DND-41 (cell line): ENCODE measurements at places on chromosomes 11 and 22.

- no peak overlapping the region for H3K4me3 ChIP-seq
- H3K4me1 ChIP-seq, result no peaks in the 10 kb centered on the region
Measured at GRCh38 chr11:20670932-20671403, 1.6 kb downstream of the NELL1 start.

DNA sequence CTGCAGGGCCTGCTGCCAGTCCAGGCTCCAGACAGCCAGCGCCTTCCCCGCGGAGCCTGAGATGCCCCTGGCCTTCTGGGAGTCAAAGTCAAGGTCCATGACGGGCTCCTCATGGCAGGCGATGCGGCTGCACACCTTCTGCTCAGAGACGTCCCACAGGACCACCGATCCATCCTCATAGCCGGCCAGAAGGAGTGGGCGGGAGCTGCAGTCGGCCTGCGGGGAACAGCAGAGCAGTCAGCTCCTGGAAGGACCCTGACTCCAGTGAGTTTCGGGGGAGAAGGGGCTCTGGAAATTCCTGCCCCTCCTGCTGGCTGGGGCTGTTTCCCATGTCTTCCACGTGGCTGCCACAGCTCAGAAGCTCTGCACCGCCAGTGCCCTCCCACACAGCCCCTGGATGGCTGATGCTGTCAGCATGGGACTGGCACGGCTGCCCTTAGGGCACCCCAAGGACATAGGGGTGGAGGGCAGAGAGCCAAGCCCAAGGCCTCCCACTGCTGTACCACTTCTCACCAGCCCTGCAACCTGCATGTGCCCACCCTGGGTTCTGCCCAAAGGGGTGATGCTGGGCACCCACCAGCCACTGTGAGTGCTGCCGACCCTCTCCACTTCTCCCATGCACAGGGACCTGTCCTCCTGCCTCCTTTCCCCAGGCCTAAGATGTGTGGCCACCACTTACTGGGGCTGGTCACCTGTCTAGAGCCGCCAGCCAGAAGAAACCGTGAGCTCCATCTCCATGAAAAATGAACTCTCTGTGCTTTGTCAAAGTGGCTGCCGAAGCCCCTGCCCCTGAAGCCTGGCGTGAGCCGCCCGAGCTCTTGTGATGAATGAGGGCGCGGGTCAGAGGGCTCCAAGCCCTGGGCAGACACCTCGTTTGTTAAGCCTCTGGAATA is 41.7 kb downstream of the TBX1 start:
- no peak overlapping the region for H3K4me3 ChIP-seq
- no peak overlapping the region for H3K27ac ChIP-seq
- peaks cover 74% of the 10 kb centered on the region for H3K36me3 ChIP-seq
- H3K4me1 ChIP-seq, result no peaks in the 10 kb centered on the region
- no peak for DNase-seq

GRCh38 chr11:789943-790342 is at the start of gene CEND1:
Gene CEND1, minus strand, starts transcription at chr11:790090. Its CDS starts 1,514 bp downstream, at chr11:788576.
- peaks cover 29% of the 10 kb centered on the region for H3K36me3 ChIP-seq
- no peaks in the 10 kb centered on the region for H3K27me3 ChIP-seq
- no peak within 1 kb of the TSS for H3K27ac ChIP-seq
- no peak for DNase-seq
- no peak within 1 kb of the TSS for H3K4me3 ChIP-seq
- peaks cover 3% of the 10 kb centered on the region for H3K4me1 ChIP-seq

DNA sequence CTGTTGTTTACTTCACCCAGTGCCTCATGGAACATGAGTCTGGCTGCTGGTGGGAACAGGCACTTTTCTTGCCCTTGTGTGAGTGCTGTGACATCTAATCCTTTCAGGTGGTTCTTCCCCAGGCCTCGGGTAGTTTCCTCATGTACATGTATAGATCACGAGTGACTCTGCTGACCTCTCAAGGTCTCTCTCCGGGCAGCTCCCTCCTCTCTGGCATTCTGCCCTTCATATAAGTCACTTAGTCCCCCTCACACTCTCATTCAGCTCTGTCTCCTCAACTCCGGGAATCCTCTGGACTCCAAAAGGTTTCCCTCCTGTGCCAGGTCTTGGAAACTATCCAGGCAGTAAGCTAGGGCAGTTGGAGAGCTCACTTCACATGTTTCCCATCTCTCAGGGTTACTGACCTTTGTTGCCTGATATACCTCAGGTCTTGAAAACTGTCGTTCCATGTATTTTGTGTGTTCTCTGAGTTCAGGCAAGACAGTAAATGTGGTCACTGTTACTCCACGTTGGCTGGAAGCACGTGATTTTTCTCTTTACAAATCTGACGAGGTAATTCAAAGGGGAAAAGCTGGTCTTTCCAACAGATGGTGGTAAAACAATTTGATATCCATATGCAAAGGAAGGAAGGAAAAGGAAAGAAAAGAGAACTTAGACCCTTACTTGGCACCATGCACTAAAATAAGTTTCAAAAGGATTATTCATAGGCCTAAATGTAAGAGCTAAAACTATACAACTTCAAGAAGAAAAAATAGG is 40.5 kb upstream of the PITPNB start:
- no peak overlapping the region for H3K4me3 ChIP-seq
- H3K4me1 ChIP-seq, result no peaks in the 10 kb centered on the region
- H3K27ac ChIP-seq, result no peak overlapping the region
- no peaks in the 10 kb centered on the region for H3K36me3 ChIP-seq
- no peaks in the 10 kb centered on the region for H3K27me3 ChIP-seq

GRCh38 chr22:20803696-20804324 is 29.9 kb downstream of the SERPIND1 start:
- peak; percentile 57 for DNase-seq
- peaks cover 87% of the 10 kb centered on the region for H3K36me3 ChIP-seq
- H3K27me3 ChIP-seq, result no peaks in the 10 kb centered on the region
- H3K27ac ChIP-seq, result no peak overlapping the region
- H3K4me1 ChIP-seq, result no peaks in the 10 kb centered on the region

GRCh38 chr11:9625162-9625561 is 38.7 kb upstream of the SWAP70 start:
- H3K27ac ChIP-seq, result no peak overlapping the region
- H3K36me3 ChIP-seq, result no peaks in the 10 kb centered on the region
- H3K27me3 ChIP-seq, result no peaks in the 10 kb centered on the region
- H3K4me3 ChIP-seq, result no peak overlapping the region
- H3K4me1 ChIP-seq, result no peaks in the 10 kb centered on the region

DNA sequence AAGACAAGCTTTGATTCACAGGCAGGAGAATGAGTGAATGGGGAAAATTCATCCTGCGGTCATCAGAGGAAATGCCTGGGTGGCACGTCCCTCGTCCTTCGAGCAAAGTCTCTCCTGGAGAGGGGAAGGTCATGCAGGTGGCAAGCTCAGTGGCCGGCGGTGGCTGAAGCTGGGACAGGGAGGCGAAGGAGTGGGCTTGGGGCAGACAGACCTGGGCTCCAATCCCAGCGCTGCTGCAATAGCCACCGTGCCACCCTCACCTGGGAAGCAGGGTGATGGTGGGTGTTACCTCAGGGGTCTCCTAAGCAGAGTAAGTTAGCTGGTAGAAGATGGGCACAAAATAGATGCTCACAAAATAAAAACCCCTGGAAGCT is 22.4 kb upstream of the CACNG2 start:
- no peak overlapping the region for H3K27ac ChIP-seq
- H3K4me3 ChIP-seq, result no peak overlapping the region
- H3K36me3 ChIP-seq, result no peaks in the 10 kb centered on the region
- peaks cover 17% of the 10 kb centered on the region for H3K27me3 ChIP-seq
- no peak for DNase-seq

GRCh38 chr11:14273895-14274294 is 85.1 kb downstream of the RRAS2 start:
- H3K27me3 ChIP-seq, result no peaks in the 10 kb centered on the region
- no peak overlapping the region for H3K4me3 ChIP-seq
- peaks cover 40% of the 10 kb centered on the region for H3K4me1 ChIP-seq
- H3K27ac ChIP-seq, result no peak overlapping the region
- DNase-seq, result no peak
- H3K36me3 ChIP-seq, result peaks cover 22% of the 10 kb centered on the region; the same call in 1 of the 2 replicates

GRCh38 chr11:108559340-108559739 is 34.2 kb downstream of the EXPH5 start:
- H3K4me3 ChIP-seq, result no peak overlapping the region
- no peak overlapping the region for H3K27ac ChIP-seq
- H3K4me1 ChIP-seq, result no peaks in the 10 kb centered on the region
- H3K36me3 ChIP-seq, result no peaks in the 10 kb centered on the region
- H3K27me3 ChIP-seq, result peaks cover 4% of the 10 kb centered on the region

DNA sequence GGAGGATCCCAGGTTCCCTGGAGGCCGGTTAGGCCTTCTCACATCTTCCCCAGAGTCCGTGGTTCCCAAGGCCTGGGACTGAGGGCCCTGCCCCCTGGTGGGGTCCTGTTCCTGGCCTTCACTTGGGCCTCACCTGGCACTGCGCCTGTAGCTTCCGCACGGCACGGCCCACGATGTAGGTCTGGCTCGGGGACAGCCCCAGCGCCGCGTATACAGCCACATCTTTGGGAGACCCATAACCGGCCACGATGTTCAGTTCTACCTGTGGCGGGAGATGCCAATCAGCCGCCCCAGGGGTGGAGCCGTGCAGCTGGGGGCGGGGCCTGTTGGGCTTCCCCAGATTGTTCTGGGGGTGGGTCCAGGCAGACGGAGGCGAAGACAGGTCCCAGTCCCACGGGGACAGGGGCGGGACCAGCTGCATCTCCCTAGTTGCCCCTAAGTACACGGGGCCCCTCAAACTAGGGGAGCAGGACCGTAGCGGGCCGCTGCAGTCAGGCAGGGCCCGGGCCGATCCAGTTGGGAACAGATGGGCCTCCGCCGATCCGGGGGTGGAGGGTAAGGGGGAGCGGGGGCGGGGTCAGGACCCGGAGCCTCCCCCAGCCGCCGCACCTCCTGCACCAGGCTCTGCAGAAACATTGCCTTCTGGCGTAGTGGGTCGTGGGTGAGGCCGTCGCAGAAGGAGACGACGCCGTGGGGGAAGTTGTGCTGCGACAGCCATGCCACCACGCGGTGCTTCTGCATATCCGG is 10.1 kb downstream of the AIP start:
- H3K36me3 ChIP-seq, result peaks cover 95% of the 10 kb centered on the region
- no peak overlapping the region for H3K4me3 ChIP-seq
- no peak overlapping the region for H3K27ac ChIP-seq
- no peaks in the 10 kb centered on the region for H3K27me3 ChIP-seq
- H3K4me1 ChIP-seq, result no peaks in the 10 kb centered on the region
- no peak for DNase-seq

GRCh38 chr11:44127130-44127529 is 31.7 kb downstream of the EXT2 start:
- H3K4me3 ChIP-seq, result no peak overlapping the region
- no peaks in the 10 kb centered on the region for H3K4me1 ChIP-seq
- H3K27me3 ChIP-seq, result no peaks in the 10 kb centered on the region
- peaks cover 74% of the 10 kb centered on the region for H3K36me3 ChIP-seq
- no peak for DNase-seq

DNA sequence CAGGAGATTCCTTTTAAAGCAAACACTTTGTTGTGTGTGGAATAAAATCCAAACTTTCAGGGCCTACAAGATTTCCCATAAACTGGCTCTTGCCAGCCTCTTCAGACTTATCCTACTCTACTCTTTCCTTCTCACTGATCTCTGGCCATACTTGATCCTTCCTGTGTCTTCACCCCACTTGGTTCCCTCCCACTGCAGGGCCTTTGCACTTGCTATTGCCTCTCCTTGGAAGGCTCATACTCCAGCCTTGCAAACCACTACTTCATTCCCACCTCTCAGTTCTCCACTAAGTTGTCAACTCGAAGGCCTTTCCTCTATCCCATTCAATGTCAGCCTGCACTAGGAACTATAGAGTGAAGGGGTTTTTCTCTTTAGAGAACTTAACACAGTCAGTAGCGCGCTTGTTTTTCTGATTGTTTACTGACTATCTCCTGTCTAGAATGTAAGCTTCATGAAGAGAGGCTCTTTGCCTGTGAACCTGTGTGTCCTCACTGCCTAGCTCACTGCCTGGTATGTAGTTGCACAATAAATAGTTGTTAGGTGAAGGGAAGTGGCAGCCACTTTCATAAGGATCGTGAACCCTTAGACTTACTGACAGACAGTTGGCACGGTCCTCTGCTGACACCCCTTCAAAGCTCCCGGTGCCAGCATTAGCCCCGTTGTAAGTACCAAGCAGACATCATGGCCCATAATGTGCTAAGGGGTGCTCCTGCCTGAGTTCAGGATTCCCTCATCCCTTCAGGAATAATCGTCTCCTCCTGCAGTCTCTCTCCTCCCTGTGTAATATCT is 833 bp upstream of the ME3 start:
- H3K36me3 ChIP-seq, result no peaks in the 10 kb centered on the region
- no peaks in the 10 kb centered on the region for H3K27me3 ChIP-seq
- H3K27ac ChIP-seq, result no peak overlapping the region
- H3K4me1 ChIP-seq, result peaks cover 15% of the 10 kb centered on the region; the same call in 1 of the 2 replicates

DNA sequence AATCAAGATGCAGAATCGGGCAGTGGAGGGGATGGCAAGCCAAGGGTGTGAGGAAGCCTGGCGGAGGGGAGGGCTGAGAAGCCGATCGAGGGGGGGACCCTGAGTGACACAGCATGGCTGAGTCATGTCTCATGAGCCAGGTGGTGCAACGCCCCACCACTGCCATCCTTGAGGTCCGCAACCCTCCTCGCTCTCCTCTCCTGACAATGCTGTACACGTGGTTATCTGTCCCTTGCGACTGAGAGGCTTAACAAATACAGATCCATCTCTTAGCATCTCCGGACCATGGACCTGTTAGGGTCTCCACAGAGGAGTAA is 14.2 kb downstream of the SLC22A12 start:
- H3K4me1 ChIP-seq, result no peaks in the 10 kb centered on the region
- H3K4me3 ChIP-seq, result no peak overlapping the region
- no peak for DNase-seq
- no peaks in the 10 kb centered on the region for H3K36me3 ChIP-seq

- H3K36me3 ChIP-seq, result no peaks in the 10 kb centered on the region
- peak; percentile 33 for DNase-seq
- no peak overlapping the region for H3K4me3 ChIP-seq
- no peaks in the 10 kb centered on the region for H3K4me1 ChIP-seq
- no peak overlapping the region for H3K27ac ChIP-seq
- no peaks in the 10 kb centered on the region for H3K27me3 ChIP-seq
Measured at GRCh38 chr11:40293655-40294348, 1165.7 kb downstream of the LRRC4C start.
